Stimulated activated CD8-positive, alpha-beta memory T cell treated with anti-CD3 and anti-CD28 coated beads, Interleukin-4, amount 100 ng/mL, for 4 hours (primary cell): ENCODE measurements at places on chromosomes 1 and 21.

DNA sequence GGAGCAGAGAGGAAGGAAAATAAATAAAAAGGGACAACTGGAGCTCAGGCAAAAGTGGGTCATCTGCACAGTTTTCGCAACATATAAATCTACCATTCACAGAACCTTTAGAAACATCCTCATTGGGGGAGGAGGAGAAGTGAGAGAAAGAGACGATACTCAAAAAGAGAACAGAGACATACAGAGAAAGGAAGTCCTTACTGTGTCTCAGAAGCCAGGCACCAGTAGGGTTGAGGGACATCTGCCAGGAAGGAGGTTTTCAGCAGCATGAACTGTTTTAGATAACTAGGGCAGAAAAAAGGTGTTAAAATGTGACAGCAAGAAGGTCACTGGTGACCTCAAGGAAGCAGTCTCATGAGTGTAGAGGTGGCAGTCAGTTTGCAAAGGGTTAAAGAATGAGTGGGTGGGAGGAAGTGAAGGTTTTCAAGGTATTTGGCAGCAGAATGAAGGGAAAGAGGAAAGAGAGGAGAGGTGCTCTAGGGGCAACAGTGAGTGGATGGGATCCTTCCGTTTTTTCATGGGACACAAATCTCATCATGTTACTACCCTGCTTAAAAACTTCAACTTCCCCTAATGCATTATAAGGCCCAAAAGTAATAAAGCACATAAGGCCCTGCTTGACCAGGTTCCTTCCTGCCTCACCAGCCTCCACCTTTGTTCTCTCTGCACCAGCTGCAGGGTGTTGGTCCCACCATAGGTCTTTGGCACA is 9.5 kb downstream of the JAK1 start:
- no peak for DNase-seq

- no peak for DNase-seq
These were observed 52.1 kb downstream of the C4BPA start for GRCh38 chr1:207156095-207156494.

DNA sequence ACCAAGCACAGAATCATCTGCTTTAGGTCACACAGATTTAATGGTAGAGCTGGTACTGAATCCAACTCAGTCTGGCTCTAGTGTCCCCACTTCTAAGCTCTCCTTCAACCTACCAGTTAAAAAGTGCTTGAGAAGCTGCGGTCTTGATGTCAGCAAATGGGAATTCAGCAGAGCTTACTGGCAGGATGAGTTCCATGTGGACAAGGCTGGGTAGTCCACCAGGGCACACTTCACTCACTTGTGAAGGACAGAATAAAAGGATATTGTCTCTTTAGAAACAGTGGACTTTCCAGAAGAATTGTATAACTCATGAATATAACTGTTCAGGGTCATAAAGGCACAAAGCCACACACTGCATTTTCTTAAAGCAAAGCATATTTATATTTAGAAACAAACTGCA is 35.1 kb upstream of the GUCA2B start:
- no peak for DNase-seq

DNA sequence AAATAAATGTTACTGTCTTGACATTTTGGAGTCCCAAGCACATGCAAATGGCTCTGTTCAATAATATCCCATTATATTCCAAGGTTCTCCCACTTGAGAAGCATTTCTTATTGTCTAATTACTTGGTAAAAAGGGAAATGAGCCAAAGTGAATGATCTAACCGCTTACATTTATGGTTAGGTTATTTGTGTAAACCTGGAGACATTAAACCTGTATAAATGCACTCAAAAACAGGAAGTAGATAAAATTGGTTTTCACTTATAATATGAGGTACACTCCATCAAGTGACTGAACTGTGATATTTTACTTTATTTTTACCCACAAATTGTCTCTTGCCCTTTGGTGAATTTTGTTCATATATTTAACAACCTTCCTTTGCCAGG is 26.8 kb downstream of the KIF1B start:
- DNase-seq, result no peak

DNA sequence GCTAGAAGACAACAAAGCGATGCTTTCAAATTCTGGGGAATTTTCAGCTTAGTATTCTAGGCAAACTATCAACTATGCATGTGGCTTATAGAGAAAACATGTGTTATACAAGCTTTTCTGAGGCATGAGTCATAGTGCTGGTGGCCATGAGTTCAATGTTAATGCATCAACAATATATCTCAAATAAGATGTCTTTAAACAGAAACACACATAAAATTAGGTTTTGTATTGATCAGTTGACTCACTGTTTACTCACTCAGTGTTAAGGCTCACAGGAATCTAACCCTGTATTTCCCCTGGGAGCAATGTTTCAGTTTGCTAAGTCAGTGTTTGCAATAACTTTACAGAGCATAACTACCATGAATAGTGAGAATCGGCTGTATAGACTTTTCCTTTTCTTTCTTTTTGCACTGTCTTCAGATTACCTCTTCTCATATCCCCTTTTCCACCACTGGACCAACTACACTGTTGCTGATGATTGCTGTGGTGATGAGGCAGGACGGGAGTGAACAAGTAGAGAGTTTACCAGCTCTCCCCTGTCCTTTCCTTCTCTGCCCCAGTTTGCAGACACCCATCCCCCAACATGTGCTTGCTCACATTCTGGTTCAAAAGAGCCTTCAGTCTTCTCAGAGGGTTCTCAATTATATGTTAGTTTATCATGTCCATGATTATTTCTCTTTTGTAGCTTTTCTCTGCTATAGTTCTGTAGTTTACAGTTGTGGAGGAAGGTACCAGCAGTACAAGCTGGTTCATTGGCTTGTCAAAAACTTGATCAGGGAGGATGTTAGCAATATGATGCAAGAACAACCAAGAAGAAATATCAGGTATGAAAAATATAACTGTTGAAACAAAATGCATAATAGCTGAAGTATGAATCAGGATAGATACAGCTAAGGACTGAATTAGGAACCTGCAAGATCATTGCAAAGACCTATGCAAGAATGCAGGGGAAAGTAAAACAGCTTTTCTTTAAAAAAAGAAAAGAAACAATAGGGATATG is 23.9 kb downstream of the CD2 start:
- no peak for DNase-seq

- DNase-seq, result no peak
These were observed 395.6 kb upstream of the PBX1 start for GRCh38 chr1:164163289-164163849.

- no peak for DNase-seq
These were observed 874.1 kb downstream of the LTN1 start for GRCh38 chr21:28118570-28118969.

- no peak for DNase-seq
These were observed 479.8 kb upstream of the VAMP3 start for GRCh38 chr1:7290971-7291970.

DNA sequence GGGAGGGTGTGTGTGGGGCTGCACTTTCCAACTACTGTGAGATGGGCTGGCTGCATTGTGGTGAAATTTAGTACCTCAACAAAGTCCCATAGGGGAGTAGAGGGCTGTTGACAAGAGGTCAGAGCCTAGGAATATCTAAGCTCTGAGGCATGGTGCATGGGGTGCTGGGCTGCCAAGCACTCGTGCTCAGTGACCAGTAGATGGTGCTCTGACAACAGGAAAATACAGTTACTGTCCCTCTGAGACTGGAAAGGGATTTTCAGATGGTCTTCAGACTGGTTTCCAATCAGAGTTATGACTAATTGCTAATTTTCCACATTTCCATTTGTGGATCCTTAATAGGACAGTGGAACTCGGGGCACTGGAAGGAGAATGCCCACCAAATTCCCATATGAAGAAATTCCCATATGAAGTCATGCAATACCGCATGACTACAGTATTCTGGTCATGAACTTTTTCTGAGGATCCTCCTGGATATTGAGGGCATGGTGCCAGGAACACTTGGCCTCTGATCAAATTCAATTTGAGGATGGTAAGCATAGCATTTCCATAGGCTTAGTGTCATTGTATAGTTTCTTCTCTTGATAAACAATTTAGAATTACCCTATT is 4.1 kb upstream of the CACNA1E start:
- no peak for DNase-seq

- no peak for DNase-seq
These were observed 8.3 kb upstream of the ZBTB40 start for GRCh38 chr1:22443332-22443731.

- DNase-seq, result no peak
These were observed 350.0 kb downstream of the PRDM2 start for GRCh38 chr1:14049965-14050364.

DNA sequence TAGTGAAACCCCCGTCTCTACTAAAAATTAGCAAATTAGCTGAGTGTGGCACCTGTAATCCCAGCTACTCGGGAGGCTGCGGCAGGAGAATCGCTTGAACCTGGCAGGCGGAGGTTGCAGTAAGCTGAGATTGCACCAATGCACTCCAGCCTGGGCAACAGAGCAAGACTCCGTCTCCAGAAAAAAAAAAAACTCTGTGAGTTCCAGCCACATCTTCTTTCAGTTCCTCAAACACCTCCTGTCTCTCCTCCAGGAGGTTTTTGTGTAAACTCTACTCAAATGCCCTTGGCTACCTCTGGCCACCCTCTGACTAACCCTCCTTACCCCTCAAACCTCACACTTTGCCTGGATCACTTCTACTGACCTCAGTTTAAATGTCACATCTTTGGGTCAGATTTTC is 38.1 kb downstream of the RCSD1 start:
- no peak for DNase-seq

DNA sequence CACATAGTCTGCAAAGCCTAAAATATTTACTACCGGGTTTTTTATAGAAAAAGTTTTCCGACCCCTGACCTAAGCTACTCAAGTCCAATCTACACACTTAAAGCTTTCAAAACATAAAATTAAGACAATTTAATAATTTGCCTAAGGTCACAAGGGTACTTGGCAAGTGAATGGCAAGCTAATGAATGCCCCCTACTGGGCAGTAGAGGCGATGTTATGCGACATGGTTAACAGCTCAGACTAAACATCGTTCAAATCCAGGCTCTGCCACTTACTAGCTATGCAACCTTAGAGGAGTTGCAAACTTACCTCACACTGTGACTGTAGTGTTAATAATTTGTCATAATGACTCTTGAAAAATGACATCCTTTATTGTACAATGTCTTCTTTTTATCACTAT is 317.2 kb upstream of the NFIA start:
- DNase-seq, result no peak

DNA sequence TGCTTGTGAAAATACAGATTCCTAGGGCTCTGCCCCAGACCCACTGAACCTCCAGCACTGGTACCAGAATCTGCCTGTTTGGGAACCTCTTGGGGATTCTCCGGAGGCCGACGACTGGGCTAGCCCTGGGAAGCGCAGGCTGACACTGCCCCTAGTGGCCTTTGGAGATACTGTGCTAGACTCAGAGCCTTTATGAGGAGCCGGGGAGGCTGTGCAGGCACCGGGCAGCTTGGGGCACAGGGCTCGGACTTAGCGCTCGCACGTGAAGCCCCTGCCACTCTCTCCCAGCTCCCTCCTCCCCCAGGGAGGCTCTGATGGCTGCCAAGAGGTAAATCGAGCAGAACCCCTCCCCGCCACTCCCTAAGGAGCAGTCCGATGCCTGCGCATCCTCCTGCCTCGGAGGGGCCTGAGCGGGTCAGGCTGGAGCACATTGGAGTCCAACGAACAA is 144.6 kb upstream of the TNR start:
- no peak for DNase-seq

DNA sequence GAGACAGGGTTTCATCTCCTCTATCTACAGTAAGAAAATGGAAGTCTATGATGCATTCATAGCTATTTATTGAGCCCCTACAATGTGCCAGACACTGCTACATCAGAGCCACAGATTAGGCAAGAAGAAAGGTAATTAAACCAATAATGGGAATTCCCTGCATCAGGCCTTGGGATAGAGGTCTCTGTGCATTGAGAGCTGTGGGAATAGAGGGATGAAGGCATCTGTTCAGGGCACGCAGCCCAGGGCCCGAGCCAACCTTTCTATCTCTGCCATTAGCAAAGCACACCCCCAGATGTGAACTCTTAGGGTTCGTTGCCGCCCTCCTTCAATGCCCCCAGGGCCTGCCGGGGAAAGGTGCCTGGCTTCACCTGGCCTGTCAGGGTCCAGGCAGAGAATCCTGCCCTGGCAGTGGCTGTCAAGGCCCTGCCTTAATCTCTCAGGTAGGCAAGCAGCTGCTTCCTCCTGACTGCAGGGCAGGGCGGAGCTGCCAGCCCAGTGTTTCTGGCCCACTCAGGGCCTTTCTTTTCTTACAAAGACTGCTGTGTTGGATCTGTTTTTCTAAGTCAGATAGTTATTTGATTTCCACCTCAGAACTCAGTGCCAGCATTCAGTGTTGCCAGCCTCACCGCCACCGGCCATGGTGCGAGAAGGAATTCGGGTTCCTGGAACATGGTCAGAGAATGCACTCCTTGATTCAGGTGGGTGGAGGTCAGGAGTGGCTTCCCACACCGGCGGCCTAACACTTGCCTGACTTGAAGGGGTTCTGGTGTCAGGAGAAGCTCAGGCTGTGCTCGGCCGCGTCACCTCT is 76.1 kb downstream of the PGM1 start:
- DNase-seq, result no peak

- no peak for DNase-seq
These were observed 23.2 kb upstream of the CNIH3 start for GRCh38 chr1:224592636-224593582.

GRCh38 chr21:21955204-21955603 is 957.0 kb downstream of the NCAM2 start:
- DNase-seq, result no peak
